ENCODE measurements at places on chromosomes 1 and 21.

- DNase-seq, result no peak
Measured at GRCh38 chr1:8639148-8639547, 178.3 kb downstream of the RERE start.

- no peak for DNase-seq
Measured at GRCh38 chr1:147800804-147801203, 40.4 kb upstream of the GJA5 start.

- no peak for DNase-seq
Measured at GRCh38 chr1:15308135-15308534, 61.1 kb downstream of the FHAD1 start.

DNA sequence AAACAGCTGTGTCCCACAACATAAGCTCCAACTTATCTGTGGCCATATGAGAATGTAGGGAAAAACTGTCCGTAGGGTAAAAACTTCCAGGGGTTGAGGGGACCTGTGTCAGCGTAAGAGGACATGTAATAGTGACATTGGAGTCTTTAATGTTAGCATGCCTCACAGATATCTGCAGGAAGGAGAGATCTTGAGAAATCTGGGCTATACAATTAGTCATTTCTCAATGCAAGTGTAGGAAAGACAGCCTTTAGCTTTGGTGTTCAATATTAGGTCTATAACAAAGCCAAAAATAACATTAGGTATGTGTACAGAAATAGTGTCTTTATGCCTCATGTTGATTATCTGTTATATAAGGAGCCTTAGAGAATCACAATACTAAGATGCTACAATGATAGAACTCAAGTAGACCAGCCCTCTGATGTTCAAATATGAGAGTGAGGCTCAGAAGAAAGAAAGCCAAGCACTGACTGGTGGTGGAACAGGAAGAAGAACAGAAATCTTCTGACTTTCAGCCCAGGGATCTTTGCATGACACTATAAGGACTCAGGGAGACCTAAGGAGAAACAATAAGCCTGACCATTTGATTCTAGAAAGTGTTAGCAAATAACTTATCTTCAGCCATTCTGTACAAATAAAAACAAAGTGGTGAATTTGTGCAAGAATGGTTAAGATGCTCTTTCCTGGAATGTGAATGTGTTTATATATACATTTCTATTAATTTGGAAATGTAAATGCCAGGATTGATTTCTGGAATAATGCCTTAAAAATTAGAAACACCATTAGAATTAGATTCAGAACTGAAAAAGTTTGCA, 152.6 kb downstream of the ZC3H11B start:
- DNase-seq, result no peak

GRCh38 chr21:37413553-37414291, 47.1 kb downstream of the DYRK1A start:
- DNase-seq, result no peak

GRCh38 chr1:231032963-231033362, 7.1 kb downstream of the FAM89A start:
- DNase-seq, result no peak

GRCh38 chr1:183757061-183757460, 47.9 kb upstream of the RGL1 start:
- DNase-seq, result no peak

DNA sequence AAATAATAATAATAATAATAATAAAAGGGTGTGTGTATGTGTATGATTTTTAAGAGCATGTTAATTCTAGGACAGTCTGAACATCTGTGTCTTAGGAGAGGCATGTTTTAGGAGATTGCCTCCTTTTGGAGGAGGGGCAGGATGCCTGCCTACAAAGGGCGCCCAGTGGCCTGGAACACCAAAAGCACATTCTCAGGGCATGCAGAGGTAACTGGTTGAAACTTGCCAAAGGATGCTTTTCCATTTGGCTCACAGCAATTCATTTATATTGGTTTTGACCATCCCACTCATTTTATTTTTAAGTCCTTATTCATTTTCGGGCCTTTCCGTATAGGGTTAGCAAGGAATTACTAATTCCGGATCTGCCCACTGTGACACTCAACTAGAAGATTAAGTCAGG, 21.1 kb upstream of the LAMC2 start:
- DNase-seq, result no peak

DNA sequence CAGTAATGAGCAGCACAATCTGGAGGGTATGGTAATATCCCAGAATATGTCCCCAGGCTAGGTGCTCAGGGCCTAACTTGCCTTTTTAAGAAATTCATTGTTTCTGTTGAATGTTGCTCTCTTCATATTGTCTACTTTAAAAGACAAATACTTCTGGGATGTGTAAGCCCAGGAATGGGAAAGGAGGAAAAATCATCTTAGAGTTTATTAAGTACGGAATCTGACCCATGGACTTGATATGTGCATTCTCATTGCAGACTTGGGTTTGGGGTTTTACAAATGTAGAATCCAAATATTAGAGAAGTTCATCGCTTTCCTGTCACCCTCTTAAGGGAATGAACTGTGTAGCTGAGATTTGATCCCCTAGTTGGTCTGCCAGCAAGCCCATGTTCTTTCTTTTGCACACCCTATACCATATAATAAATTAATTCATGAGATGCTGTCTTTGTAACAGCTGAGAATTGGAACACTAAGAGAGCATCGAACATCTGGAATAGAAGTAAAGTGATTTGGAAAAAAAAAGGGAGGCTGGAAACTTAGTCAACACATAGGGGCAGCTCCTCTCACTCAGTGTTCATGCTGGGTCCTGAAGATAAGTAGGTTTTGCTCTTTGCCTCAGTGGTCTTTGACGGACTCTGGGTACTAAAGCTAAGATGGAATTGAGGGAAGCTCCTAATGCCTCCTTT, 235.8 kb upstream of the C1orf105 start:
- no peak for DNase-seq

- no peak for DNase-seq
Measured at GRCh38 chr1:232477728-232478127, 152.2 kb downstream of the SIPA1L2 start.

DNA sequence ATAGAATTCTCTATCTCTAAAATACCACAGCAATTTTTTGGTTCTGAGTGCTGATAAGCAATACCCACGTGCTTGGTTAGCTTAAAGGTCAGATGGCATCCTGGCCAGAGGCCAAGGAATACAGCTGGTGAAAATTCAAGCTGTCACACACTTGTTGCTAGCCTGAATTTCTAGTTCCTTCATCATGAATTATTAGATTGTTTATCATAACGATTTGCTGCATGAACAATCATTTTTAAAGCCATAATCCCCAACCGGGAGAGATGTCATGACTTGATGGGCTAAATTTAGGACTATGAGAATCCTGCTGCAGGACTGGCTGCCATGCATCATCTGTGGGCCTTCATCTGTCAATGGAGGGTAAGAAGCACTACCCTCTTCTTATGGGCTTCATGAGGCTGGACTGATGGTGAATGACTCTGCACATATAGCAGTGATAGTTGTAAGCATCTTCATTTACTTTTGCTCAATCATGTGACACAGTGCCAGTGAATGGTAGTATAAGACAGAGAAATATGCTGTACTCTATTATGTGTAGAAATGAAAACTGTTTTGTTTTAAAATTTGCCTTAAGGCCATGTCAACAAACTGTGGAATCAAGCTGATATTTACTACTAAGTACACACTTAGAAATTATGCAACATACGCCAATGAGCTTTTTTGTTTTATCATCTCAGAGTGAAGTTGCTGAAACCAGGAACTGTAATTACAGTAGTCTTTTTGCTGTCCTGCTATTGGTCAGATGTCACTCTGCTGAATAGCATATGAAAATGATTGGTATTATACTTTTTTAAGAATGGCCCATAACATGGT, 80.5 kb upstream of the RALGPS2 start:
- no peak for DNase-seq

- no peak for DNase-seq
Measured at GRCh38 chr1:225388372-225388771, 39.5 kb downstream of the LBR start.

- no peak for DNase-seq
Measured at GRCh38 chr21:35633501-35633900, 426.8 kb downstream of the SETD4 start.

GRCh38 chr1:154960446-154961136, 991 bp downstream of the PYGO2 start:
- no peak for DNase-seq

DNA sequence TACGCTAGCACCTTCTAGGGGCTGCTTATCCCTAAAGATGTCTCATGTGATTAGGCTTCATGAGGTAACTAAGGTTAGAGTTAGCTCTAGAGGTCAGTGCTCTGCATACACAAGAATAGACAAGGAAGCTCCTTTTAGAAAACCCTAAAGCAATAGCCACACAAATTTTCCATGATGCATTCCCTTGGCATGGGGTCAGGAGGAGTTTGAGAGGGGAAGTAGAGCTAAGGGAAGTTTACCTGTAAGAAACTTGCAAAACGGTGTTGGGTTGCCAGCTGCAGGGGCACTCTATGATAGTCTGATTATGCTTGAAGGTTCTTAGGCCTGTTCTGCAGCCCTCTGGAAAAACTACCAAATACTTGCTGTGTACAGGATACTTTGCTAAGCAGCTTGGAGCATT, 39.0 kb upstream of the A3GALT2 start:
- DNase-seq, result no peak

GRCh38 chr1:81238129-81238528, 562.6 kb upstream of the ADGRL2 start:
- DNase-seq, result no peak

GRCh38 chr1:189216886-189217285, 1260.8 kb downstream of the BRINP3 start:
- no peak for DNase-seq

DNA sequence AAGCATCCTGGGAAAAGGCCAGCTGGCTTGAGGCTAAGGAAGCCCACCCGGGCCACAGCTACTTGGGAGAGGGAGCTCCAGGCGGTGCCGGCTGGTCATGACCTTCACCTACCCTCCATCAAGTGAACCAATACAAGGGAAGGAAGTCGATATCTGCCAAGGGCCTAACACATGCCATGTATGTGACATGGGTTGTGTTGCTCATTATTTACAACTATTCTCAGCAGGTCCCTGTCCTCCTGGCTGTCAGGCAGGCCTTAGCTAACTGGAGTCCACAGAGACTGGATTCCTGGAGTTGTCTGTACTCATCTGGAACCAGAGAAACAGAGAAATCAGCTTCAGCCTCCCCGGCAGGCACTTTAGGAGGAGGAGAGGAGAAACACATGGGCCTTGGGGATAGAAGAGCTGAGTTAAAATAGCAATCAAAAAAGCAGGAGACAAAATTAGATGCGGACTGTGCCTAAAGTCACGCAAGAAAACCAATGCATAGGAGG, 15.7 kb downstream of the TCEA3 start:
- DNase-seq, result no peak

- DNase-seq, result no peak
Measured at GRCh38 chr1:241895013-241895412, 47.0 kb downstream of the EXO1 start.

DNA sequence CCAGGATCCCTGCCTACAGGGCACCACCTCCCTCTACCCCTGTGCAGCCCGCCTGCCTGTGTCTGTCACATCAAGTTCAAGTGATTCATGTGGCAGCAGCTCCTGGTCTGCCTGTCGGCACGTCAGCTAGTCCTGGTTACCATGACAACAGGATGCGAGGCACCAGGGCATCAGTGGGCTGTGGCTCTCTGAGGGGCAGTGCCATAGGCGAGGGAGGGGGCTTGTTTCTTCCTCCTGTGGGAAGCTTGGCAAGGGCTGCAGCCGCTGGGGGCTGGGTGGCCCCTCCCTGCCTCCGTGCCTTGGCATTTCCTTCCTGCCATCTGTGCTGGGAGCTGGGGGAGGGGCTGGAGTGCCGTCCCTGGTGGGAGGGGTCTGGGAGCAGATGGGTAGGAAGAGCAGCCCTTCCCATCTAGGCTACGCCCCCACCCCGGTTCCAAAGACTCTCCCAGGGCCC, 43.1 kb downstream of the FOXO6 start:
- no peak for DNase-seq

DNA sequence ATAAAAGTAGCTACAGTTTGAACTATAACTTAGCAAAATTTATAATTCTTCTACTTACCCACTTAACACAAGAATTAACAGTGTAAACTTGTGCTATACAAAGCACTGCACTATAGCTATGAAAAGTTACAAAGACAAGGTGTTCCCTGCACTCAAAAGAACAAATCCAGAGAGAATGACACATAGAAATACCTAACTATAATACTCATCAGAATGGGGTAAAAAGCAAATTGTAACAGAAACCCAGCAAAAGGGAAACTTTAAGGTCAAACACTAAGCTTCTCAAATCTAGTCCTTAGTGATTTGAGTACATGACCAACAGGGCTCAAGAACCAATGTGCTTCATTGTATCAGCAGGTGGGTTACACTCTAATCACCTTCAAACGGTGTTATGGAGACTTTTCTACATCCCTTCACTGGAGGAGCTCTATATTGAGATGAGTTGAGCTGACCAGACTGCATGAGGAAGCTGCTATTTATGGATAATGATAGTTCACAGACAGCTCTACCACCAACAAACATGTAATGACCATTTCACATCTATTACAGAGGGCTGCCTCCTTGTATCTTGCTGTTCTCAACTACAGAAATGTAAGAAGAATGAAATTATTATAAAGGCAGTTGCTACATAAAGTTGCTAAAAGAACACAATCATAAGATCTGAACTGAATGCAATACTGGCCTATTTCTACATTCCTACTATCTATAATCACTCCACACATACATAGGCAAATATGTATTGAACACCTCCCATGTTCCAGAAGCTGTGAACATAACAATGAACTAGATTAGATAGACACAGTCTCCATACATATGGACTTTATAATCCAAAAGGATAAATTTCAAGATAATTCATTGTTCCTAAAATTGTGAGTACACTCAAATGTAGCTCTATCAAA, 47.6 kb downstream of the PIK3R3 start:
- no peak for DNase-seq

- no peak for DNase-seq
Measured at GRCh38 chr21:35540950-35541638, 492.0 kb upstream of the RUNX1 start.

GRCh38 chr1:192512426-192513162, 63.0 kb upstream of the RGS1 start:
- peak; percentile 7 for DNase-seq

DNA sequence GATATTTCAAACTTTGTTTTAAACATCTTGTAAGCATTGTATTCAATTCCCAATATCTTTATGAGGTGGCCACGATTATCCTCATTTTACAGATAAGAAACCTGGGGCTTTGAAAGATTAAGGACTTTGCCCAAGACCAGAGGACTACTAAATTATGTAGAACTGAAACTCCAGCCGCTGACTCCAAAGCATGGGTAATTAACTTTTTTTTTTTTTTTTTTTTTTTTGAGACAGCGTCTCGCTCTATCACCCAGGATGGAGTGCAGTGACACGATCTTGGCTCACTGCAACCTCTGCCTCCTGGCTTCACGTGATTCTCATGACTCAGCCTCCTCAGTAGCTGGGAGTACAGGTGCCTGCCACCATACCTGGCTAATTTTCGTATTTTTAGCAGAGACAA, 68.7 kb downstream of the ALG14 start:
- DNase-seq, result no peak

DNA sequence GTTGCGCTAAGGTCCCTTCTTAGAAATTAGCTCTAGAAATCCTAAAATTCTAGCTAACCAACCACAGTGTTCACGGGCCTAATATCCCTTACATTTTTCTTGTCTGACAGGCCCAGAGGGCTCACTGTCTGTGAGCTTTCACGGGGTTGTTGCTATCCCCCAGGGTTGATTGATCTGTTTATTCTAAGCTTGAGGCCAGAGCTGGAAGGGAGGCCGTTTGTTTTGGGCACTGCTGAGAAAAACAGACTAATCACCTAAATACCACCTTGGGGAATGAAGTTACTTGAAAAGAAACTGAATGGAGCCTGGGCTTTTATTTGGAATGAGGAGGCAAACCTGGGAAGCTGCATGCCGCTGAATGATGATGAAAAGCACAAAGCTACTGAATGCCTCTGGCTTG, 162.4 kb downstream of the KIF26B start:
- DNase-seq, result no peak

GRCh38 chr1:152697701-152698600, at the start of gene LCE2A:
Gene LCE2A (plus strand): TSS chr1:152698345. CDS start chr1:152698902, 557 bp downstream.
- DNase-seq, result no peak
